ENCODE measurements at places on chromosomes 5 and 9. TPM values are rescaled to one million over a fixed set of nuclear protein-coding genes. Genes with fewer than 3 reads are reported as not detected.

MCTP1 gene
- total RNA-seq, result 1.6 TPM

TPM2 gene
- total RNA-seq, result 36.9 TPM

SHLD3 gene
- 4.4 TPM for total RNA-seq

CTXN3 gene
- not detected for total RNA-seq

KIF20A gene
- total RNA-seq, result 52.4 TPM

INPP5E gene
- 22.8 TPM for total RNA-seq

ZBTB6 gene
- total RNA-seq, result 13.6 TPM

SLC2A6 gene
- 6.3 TPM for total RNA-seq

FGD3 gene
- 161 TPM for total RNA-seq

SLC46A2 gene
- total RNA-seq, result not detected

UBE2QL1 gene
- not detected for total RNA-seq

NFIB gene
- total RNA-seq, result not detected

KIF3A gene
- total RNA-seq, result 16.8 TPM

LIFR gene
- not detected for total RNA-seq

GABRB2 gene
- total RNA-seq, result not detected

SAP30L gene
- total RNA-seq, result 39.4 TPM

TAF11L2 gene
- total RNA-seq, result not detected

PARP8 gene
- 178 TPM for total RNA-seq

SPINK6 gene
- total RNA-seq, result not detected

NUTM2G gene
- not detected for total RNA-seq

CD14 gene
- total RNA-seq, result 3.5 TPM

NDUFAF2 gene
- total RNA-seq, result 18.5 TPM

GRM6 gene
- total RNA-seq, result not detected

ZNF879 gene
- 8.1 TPM for total RNA-seq
